Lower lobe of right lung (tissue), 2 donors: ENCODE measurements at places on chromosomes 3 and 15.

DNA sequence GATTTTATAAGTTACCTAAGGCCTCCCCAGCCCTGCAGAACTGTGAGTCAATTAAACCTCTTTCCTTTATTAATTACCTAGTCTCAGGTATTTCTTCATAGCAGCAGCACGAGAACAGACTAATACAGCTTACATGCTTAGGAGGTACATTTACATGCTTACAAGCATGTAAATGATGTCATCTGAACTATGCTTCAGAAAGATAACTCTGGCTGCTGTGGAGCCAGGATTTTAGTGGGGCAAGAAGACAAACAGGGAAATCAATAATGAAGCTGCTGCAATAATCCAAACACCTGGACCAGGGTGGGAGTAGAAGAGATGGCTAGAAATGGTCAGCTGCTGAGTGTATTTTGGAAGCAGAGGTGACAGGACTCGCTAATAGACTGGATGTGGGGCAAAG lies 9.6 kb downstream of the NDUFAF1 start:
- no peak for DNase-seq

DNA sequence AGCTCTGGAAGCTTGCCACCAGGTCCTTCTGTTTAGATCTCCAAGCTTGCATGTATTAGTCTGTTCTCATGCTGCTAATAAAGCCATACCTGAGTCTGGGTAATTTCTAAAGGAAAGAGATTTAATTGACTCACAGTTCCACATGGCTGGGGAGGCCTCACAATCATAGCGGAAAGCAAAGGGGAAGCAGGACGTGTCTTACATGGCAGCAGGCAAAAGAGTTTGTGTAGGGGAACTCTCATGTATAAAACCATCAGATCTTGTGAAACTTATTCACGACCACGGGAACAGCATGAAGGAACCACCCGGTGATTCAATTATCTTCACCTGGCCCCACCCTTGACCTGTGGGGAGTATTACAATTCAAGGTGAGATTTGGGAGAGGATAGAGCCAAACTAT lies 147.0 kb upstream of the PROK2 start:
- DNase-seq = no peak

DNA sequence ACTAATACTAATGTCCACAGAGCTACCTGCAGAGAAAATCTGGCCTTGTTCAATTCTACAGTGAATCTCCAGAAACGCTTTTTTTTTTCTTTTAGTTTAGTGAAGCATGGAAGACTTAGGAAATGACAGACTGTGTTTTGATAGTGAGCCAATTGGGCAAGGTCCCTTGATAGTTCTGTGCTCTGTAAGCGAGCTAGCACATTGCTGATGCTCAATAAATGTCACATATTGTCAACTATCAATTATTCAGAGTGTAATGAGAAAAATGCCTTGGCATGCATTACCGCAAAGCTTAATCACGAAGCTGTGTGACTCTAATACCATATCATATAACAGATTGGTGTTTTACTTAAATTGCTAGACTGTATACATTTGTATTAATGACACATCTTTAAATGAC lies 5.2 kb upstream of the C3orf85 start:
- no peak for DNase-seq

GRCh38 chr15:39826975-39827374 lies 44.3 kb upstream of the FSIP1 start:
- DNase-seq = no peak
